ENCODE measurements at places on chromosomes 1 and 21.

- no peak for DNase-seq
These were observed 28.2 kb downstream of the VAV3 start for GRCh38 chr1:107936498-107937481.

- DNase-seq, result no peak
These were observed 881 bp downstream of the USP25 start for GRCh38 chr21:15730484-15731242.

DNA sequence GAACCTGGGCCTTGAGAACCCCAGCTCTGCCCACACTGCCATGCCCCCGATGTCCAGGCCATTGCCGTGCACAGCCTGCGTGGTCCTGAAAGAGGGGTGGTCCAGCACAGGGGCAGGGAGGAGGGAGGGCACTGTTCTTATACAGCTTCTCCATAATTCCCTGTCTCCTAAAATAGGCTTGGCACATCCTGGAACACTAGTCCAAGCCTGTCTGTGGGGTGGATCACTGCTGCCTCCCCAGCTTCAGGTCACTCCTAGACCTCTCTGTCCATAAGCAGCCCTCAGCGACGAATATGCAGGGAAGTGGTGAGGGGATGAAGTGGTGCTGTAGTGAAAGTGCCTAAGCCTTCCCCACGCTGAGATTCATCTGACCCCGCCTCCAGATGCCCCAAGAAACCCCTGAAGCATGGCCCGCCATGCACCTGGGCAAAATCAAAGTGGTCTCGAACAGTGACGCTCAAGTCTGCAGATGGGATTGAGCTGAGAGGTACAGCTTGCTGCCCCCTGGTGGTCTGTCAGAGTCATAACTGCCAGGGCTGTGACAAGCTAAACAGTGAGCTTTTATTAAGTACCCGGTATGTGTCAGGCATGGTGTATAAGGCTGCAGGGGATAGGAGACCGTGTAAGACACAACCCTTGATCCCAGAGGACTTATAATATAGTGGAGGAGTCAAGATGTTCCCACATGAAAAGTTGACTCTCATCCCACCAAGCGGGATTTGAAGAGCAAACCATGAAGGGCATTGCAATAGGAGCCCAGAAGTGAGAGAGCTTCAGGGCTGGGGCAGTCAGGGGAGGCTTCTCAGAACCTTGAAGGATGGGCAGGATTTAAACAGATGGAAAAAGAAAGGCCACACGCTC is 66.6 kb downstream of the FAM163A start:
- peak; percentile 68 for DNase-seq

DNA sequence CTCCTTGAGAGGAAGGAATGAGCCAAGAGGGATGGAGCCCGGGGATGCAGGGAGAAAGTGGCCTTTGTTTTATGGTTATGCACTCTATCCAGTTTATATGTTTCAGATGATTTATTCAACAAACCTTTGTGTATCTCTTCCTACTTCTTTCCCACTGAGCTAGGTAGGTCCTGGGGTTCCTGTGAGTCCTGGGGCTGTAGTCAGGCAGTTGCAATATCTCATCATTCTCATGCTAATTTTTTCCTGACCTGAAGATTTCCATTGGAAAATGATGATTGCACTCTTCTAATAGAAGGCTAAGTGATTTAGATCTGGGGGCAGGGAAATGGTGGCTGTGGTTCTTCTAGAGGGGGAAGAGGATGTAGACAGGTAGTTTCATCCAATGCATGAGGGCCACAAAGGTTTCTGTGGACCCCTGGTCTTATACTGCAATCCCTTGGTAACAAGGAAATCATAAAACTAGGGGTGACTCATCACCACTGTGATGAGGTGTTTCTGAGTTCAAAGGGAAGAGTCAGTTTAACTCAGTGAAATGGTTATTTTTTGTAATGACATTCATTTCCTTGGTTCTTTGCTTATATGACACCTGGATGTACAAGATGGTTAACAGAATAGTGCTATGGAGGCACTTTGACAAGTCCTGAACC is 20.2 kb downstream of the B3GALT5 start:
- DNase-seq, result no peak

DNA sequence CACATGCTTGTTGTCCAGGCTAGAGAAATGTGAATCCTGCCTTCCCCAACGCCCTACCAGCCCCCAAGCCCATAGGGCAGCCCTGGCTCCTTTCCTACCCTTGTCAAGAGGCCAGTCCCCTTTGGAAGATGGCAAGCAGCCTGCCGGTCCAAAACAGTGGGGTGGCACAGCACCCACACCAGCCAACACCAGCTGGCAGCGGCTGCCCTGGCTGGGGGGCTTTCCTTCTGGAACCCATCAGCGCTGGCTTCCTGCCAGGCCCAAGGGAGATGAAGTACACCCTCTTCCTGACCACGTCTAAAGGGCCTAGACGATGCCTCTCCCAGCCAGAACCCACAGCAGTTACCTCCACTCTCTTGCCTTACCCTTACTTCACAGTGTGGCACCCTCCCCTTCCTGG is 24.2 kb downstream of the KCNN3 start:
- no peak for DNase-seq

GRCh38 chr1:190154744-190155143 is 322.9 kb downstream of the BRINP3 start:
- no peak for DNase-seq

- no peak for DNase-seq
These were observed 57.0 kb upstream of the TRABD2B start for GRCh38 chr1:48054232-48054631.

- DNase-seq, result peak; percentile 56
These were observed 694 bp downstream of the MEAF6 start for GRCh38 chr1:37513795-37514349.

DNA sequence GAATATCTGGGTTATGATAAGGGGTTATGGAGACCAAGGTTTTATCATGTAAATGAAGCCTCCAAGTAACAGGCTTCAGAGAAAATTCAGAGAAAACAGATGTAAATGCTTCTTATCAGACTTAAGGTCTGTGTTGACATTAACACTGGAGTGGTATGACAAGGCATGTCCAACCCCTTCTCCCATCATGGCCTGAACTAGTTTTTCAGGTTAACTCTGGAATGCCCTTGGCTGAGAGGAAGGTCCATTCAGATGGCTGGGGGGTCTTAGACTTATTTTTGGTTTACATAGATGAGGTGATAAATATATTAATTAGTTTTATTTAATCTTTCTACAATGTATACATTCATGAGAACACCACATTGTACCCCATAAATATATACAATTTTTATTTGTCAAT is 399.6 kb downstream of the TBX15 start:
- no peak for DNase-seq

GRCh38 chr1:230501242-230501641 is 75.1 kb upstream of the PGBD5 start:
- DNase-seq, result no peak

DNA sequence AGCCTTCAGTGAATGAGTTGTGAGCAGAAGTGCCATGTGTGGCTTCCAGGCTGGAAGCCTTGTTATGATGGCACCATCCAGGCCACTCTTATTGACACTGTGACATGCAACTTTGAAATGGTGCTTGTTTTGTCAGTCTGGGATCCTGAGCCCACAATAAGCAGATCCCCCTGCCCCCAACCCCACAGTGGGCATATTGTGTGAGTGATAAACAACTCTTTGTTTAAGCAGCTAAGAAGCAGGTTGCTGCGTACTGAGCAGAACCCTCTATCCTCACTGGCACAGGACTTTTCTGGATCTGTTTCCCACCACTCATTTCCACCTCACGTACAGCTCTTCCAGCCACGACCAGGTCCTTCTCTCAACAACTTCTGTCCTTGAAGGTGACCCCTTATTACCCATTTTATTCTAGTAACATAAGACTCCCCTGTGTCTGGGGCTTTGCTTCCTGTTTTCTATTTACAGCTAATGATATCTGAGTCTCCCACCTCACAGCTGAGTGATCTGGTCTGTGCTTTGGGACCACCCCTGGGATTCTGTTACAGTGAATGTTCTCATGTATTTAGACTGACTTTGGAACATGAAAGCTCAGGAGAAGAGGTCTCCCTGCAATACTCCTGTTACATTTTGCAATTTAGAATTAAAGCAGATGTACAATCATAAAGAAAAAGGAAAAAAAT is 375.5 kb downstream of the PCP4 start:
- DNase-seq, result no peak

GRCh38 chr1:226417350-226417749 is 9.5 kb upstream of the PARP1 start:
- DNase-seq, result no peak

GRCh38 chr1:59682396-59683080 is 132.2 kb upstream of the HOOK1 start:
- no peak for DNase-seq

DNA sequence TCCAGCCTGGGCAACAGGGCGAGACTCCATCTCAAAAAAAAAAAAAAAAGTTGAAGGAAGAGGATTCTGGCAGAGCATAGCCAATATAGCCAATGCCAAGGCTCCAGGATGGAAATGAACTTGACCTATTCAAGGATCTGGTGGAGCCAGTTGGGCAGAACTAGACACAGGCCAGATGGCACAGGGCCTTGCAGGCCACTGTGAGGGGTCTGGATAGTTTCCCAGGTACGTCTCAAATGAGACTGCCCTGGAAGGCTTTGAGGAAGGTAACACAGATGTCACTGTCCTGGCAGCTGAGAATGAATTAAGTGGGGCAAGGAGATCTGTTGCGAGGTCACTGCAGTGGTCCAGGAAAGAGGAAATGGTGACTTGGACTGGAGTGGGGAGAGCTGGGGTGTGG is 12.0 kb upstream of the ARHGEF19 start:
- no peak for DNase-seq

DNA sequence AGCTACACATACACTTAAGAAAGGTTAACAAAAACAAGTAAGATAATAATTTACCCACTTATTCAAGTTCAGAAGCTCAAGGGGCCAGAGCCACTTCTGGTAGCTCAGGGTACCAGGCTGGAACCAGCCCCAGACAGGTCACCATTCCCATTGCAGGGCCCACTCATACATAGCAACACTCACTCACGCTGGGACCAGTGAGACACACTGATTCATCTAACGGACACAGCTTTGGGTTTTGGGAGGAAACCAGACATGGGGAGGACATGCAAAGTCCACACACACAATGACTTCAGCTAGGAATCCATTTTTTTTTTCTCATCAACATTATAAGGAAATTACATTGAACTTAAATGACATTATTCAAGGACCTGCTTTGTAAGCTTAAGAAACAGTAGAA is 169.1 kb downstream of the ZC3H11B start:
- no peak for DNase-seq

DNA sequence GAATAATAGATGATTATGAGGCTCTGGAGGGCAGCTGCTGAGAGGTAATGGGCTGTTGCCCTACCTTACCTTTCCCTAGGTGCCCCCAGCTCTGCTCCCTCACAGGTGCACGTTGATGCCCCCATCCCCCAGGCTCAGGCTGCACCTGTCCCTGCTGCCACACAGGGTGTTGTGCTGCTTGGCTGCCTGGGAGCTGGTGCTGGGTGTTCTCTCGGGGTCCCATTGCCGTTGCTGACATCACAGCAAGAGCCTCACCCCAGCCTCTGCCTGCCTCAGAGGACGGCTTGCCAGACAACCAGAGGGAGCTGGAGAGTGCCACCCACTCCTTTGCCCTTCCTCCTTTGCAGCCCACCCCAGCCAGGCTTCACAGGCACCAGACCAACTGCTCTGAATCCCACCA is 31.4 kb upstream of the DMBX1 start:
- no peak for DNase-seq

DNA sequence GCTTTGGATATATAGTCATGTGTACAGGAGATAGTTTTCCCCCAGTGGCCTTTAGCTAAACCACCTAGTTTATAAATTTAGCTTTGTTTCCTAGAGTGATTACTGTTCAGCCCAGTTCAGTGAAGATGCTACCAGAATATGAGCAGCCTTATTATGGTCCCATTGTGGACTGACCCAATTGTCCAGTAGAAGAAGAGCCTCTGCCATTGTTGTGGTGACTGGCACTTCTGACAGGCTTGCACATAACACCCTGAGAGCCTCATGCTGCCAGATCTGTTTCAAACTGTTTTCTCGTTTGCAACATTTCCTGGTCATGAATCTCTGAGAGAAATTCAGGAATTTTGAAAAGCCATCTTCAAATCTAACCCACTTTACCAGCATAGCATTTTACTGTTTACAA is 20.6 kb downstream of the KPNA6 start:
- no peak for DNase-seq

DNA sequence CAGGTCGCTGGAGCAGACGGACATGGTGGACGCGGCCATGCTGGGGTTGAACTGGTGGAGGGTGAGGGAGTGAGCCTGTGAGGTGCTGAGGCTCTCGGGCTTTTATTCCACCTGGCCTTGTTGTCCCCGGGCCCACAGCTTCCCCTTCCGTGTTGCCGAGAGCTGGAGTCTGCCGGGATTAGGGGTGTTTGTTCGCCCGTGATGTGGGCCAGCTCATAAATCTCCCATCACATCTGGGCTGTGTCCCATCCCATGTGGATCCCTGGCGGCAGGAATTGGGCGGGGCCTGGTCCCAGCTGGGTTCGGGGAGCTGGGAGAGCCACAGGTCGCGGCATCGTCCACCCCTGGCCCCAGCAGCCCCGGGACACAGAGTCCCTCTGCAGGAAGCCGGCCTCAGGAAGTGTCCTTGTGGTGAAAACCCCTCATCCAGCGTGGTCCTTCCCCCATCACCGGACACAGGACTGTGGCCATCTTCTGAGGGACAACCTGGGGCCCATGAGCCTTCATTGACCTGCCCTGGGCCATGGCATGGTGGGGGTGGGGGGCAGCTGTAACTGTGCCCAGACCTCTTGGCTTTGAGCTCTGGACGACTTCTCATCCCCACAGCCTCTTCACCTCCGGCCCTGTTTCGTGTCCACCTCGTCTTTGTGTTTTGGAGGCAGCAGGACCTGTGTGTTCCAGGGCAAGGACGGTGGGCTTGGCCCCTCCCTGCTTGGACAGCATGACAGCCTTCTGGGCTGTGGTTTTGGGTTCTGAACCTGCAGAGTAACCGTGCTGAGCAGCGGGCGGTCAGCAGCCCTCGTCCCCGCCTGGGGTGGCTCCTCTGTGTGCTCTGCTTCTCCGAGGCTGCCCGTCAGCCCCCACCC is at the start of gene KRTAP10-6:
Gene KRTAP10-6 (minus strand): TSS at position 60 of the 866 bp plus-strand sequence. CDS start 21 bp downstream, at position 39.
- DNase-seq, result no peak

- no peak for DNase-seq
These were observed 11.8 kb upstream of the ALG14 start for GRCh38 chr1:95084317-95085176.

DNA sequence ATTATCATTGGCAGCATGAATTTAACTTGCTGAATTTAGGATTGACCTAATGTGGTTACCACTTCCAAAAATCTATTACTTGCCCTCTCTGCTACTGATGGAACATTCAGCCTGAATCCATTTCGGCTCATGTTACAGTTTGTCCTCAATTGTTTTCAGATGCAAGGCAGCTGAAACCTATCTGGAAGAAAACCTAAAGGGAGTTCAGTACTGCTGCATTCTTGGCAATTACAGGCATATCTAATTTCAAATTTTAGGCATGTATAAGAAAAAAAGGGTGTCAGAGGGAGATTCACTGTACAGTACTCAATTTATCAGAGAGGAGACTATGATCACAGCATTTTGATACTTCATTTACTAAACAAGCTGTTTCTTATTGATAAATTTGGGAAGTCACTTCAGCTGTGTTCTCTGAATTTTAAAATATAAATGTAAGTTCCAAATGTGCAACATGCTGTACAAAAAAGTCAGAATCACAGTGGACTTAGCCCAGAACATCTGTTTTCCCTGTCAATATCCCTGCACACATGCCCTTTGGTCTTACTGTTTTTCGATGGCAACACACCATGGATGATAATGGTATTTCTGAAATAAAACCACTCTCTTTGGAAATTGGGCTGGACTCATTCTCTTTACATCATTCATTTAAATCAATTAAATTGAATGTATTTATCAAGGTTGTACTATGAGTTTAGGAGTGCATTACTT is 651.6 kb upstream of the ADGRL4 start:
- no peak for DNase-seq
